ENCODE measurements at places on chromosomes 13 and 19.

- no peak for DNase-seq
Measured at GRCh38 chr19:28210886-28211285, 1002.1 kb downstream of the UQCRFS1 start.

DNA sequence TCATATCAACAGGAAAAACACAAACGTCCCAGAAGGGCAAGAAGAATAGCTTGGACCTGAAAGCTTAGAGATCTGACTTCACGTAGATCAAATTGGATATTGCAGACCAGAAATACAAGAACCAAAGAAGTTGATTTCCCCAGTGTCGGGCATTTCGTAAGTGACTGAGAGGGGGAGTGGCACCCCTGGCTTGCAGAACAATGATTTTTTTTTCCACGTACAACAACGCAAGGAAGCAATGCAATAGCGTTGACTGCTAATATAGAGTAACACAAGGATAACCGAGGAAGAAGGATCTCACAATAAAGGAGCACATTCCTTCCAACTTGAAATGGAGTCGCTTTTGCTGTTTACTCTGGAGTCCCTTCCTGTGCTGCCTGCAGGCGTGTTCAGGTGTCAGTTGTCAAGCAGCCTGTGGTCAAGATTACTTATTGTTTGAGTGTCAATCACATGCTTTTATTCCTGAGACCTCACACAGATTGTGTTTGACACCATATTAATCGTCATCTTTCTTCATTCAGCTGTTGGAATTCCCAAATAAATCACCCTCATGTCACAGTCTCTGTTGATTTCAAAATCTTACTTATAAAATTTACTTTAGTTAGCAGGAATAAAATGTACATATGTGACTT lies 139.4 kb downstream of the FREM2 start:
- DNase-seq: no peak

- DNase-seq: no peak
Measured at GRCh38 chr19:49437231-49437630, 4.1 kb downstream of the SLC17A7 start.

GRCh38 chr13:102395174-102395573 lies 6.7 kb downstream of the FGF14 start:
- no peak for DNase-seq

GRCh38 chr19:48737360-48737998 lies 2.9 kb downstream of the RASIP1 start:
- no peak for DNase-seq

- no peak for DNase-seq
Measured at GRCh38 chr13:78976696-78977095, 317.7 kb upstream of the OBI1 start.

DNA sequence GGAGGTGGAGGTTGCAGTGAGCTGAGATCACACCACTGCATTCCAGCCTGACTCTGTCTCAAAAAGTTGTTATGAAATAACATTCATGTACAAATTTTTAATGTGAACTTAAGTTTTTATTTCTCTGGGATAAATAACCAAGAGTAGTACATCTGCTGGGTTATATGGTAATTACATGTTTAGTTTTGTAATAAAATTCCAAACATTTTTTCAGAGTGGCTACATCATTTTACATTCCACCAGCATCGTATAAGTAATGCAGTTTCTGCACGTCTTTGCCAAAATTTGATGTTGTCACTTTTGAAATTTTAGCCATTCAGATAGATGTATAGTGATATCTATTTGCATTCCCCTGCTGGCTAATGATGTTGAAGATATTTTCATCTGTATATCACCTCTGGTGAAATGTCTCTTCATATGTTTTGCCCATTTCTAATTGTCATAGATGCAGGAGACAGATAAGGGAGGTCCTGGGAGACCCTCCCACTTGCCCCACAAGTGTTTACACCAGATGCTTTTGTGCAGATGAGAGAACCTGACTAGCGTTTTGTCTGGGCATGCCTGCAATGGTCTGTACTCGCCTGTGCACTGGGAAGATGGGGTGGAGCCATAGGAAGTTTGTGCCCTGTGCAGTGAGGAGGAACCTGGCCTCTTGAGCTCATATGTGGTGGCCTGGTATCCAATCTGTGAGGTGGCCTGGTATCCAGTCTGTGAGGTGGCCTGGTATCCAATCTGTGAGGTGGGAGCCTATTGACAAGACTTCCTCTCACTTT lies 12.7 kb upstream of the KBTBD6 start:
- no peak for DNase-seq

- DNase-seq: no peak
Measured at GRCh38 chr19:49017041-49017665, at the start of gene LHB. TSS of gene LHB (minus strand) at chr19:49017091. CDS start at chr19:49017081, 10 bp downstream.

GRCh38 chr13:90773681-90774080 lies 573.8 kb upstream of the MIR17HG start:
- no peak for DNase-seq

DNA sequence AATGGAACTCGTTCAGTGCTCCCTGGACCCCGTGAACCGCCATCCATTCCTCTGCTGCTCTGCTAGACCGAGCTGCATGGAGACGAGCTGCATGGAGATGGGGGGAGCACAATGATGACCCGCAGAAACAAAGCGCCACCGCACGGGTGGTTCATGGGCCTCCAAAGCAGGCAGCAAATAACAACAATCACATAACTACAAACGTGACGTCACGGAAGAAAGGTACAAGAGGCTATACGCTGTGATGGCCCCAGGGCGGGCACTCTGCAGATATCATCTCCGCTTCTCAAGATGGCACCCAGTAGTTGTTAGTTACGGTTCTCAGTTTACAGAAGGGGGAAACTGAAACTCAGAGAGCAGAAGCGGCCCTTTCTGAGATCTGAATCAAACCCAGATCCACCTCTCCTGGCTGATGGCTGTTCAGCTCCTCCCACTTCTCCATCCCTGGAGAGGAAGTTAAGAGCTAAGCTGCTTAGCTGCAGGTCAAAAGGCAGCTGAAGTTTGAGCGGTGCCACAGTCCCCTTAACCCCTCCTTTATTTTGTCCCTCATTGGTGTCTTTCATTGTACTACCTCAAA lies 1.7 kb downstream of the ATP13A1 start:
- peak; percentile 5 for DNase-seq

DNA sequence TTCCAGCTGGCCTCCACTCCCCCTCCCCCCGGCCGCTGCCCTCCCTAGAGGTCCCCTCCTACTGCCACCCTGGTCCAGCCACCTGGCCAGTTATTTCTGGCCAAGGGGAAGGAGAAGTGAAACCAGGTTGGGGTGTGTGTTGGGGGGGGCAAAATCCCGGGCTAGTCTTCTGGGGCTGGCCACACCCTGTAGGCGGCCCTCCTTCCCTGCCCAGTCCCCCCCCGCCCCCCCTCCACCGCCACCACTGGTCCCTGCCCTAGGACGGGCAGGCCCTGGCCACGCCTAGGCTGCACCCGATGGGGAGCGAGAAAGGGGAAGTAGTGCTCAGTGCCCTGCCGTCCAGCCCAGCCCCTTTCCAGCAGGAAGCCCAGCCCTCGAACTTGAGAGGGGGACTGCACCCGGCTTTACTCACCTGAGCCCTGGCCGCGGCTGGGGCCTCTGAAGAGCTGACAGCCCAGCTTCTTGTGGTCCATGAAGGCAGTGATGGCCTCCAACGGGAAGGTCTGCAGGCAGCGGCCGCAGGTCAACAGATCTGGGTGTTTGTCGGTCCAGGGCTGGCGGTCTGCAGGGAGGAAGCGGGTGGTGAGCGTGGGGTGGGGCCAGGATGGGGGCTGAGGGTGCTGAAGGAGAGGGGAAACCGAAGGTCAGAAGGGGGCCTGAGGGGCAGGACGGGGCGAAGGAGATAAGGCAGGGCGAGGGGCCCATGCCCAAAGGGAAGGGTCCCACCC lies 813 bp downstream of the ZNF296 start:
- peak; percentile 84 for DNase-seq

GRCh38 chr13:28429685-28430290 lies 65.1 kb downstream of the FLT1 start:
- no peak for DNase-seq

GRCh38 chr13:48950501-48950875 lies 25.2 kb upstream of the FNDC3A start:
- no peak for DNase-seq

DNA sequence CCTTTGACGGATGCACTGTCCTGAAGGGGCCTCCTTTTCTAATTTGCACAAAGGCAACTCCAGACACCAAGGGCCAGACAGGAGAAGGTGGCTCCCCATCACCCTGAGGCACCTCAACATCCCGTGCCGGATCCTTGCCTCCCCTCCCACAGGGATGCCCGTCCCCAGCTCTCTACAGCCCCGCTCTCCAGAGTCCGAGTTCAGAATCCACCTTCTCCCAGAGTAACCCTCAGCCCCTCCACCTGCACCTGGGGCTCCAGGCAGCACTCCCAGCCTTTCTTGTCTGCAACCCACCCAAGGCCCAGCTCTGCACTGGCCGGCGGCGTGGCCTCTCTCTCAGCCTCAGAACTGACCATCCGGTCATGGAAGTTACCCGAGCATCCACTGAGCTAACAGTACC lies 4.8 kb downstream of the NDUFB7 start:
- no peak for DNase-seq

DNA sequence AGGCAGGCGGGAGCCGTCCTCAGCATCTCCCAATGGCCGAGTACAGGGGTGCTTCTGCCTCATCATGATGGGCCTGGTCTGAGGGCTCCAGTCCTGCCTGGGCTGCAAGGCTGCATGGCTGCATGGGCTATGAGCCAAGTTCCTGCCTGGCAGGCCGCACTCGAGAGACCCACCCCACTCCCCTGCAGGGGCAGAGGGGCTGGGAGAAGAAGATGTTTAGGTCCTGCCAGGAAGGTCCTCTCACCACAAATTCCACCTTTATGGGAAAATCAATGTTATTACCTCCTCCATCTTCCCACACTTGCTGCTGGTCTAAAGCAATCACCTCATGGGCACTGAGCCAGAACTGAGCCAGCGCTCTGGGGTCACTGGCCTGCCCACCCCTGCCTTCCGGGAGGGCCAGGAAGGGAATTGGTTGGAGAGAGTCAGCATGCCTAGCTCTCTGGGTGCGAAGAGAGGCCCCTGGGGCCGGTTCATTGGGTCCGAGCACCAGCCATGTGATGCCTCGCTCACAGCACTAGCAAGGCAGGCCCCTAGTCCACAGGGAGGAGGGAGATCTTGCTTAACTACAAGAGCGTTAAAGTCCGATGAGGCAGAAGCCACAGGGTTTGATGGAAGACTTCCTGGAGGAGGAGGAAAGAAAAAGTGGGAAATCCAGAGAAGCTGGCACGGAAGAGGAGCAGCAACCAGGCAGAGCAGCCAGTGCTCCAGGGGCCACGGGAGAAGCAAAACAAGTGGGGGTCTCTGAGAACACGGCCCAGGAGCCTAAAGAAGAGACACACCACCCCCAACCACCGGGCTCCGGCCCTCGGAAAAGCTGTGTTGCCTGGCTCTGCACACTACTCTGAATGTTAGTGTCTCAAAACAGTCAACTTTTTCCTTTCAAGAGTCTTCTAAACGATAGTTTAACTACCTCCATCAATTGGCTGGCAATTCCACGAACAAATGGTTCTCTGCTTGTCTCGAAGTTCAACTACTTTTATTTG lies 63.1 kb downstream of the CEBPG start:
- DNase-seq: no peak

DNA sequence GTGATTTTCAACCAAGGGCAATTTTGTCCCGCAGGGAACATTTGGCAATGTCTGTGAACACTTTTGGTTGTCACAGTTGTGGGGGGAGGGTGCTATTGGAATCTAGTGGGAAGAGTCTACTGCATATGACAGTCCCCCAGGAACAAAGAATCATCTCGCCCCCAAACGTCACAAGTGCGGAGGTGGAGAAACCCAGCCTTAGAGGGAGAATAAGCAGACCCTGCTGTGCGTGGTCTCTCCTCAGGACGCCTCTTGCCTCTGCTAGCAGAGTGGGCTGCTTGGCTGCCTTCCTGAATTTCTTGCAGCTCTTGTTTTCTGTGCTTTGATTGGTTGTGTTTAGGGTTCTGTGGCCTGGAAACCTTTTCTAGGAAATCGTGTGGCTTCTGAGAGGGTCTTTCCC lies 42.5 kb downstream of the NFIX start:
- DNase-seq: no peak

- no peak for DNase-seq
Measured at GRCh38 chr13:46035066-46035465, 17.5 kb downstream of the ZC3H13 start.

GRCh38 chr19:52592301-52592700 lies 22.2 kb downstream of the ZNF701 start:
- DNase-seq: no peak

DNA sequence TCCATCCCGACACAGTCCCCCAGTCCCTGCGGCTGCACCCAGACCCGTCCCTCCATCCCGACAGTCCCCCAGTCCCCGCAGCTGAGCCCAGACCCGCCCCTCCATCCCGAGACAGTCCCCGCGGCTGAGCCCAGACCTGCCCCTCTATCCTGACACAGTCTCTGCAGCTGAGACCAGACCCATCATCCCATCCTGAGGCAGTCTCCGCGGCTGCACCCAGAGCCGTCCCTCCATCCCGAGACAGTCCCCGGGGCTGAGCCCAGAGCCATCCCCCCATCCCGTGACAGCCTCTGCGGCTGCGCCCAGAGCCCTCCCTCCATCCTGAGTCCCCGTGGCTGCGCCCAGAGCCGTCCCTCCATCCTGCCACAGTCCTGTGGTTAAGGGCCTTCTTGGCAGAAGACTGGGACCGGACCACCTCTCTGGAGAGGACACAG lies 28.8 kb upstream of the TMEM255B start:
- no peak for DNase-seq

DNA sequence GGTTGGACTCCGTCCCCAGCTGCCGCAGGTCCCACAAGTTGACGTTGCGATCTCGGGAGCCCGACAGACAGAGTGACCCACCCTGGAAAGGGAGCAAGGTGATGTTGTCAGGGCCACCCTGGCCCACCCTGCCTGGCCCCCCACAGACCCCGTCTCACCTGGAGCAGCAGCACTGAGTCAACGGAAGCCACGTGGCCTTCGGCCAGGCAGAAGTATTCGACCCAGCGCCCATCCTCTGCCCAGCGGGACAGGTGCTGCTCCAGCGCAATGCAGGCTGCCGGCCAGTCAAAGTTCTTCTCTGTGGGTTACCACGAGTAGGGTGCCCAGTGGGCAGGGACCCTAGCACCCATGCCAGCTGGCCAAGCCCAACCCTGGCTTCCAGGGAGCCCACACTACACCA lies 1.8 kb downstream of the FBXW9 start:
- no peak for DNase-seq

- DNase-seq: no peak
Measured at GRCh38 chr13:80957019-80957655, 616.2 kb upstream of the SPRY2 start.

GRCh38 chr13:32063619-32064233 lies 32.2 kb downstream of the FRY start:
- DNase-seq: no peak

DNA sequence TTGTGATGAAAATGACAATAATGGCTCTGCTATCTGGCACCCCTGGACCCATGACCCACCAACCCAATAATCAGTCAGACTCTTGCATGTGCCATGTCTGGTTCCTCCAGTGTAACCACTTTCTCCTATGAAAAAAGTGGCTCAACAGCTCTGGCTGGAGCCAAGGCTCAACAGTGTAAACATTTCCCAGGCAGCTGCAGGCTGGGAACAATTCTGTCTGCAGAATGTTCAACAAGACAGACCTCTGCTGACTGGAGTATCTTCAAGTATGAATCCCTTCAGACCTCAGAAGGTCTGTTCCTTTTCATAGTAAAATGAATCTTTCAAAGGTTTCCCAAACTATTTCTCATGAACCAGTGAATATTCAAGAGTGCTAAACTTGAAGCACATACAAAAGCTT lies 410.1 kb upstream of the HTR2A start:
- DNase-seq: no peak

GRCh38 chr13:24668955-24669582 lies 11.1 kb upstream of the ATP12A start:
- DNase-seq: no peak
